Nephron progenitor cell (in vitro differentiated cells): ENCODE measurements at places on chromosomes 12 and 14.

DNA sequence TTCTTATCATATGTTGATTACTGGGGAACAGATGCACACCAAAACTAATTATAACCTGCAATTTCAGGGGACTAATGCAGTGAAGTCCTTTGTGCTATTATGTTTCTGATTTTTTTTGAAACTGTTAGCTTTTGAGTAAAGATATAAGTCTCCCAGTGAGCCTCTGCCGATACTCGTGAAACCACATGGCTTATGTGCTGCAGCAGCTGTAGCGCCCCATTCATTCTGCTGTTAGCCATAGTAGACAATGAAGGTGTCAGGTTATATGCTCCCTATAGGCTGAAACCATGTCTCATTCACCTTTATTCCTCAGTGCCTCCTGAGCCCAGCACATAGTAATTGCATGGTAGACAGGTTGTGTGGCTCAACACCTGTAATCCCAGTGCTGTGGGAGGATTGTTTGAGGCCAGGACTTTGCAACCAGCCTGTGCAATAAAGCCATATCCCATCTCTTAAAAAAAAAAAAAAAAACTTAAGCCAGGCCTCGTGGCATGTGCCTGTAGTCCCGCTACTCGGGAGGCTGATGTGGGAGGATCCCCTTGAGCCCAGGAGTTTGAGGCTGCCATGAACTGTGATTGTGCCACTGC lies 25.0 kb downstream of the GOLGA5 start:
- DNase-seq, result no peak

GRCh38 chr12:85558684-85559083 lies 277.5 kb downstream of the RASSF9 start:
- no peak for DNase-seq

- DNase-seq, result no peak
Measured at GRCh38 chr12:25557830-25558436, 4.8 kb upstream of the LMNTD1 start.

DNA sequence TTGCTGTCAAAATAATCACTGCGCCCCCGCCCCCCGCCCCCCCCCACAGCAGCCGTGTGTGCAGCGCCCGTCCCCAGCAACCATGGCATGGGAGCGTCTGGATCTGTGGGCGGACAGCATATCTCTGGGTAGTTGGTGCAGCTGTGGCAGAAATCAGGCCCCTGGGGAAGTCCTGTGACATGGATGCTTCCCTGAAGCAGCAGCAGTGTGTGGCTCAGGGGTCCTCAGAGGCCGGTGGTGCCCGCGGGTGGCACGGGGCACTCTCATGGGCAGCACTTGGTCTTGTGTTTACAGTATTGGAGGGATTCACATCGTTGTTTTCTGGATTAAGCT lies 19.2 kb downstream of the XRCC3 start:
- DNase-seq, result no peak

DNA sequence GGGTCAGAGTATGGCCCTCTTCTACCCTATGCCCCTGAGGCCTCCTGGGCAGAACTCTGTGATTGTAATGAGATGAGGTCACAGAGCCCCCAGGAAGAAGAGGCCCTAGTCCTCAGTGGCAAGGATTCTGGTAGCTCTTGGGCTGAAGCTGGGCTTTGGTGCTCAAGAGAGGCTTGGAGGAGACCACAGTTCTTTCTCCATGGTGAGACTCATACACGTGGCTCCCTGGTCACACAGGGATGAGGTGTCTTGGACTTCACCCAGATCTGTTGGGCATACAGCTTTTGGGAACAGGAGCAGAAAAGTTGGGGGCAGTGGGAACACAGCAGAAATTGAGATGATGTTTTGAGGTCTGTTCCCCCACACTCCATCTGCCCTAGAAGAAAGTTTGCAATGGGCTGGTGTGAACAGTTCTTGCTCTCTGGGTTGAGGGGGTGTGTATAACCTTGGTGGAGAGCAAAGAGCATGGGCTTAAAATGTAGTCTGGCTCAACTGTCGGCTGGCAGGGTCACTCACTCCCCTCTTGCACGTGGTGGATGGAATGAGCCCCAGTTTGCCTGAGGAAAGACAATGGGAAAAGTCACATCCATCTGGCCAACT lies at the start of gene KRT86:
Gene KRT86 (plus strand): TSS at position 125 of the 600 bp plus-strand sequence. CDS start 27,272 bp downstream, outside the sequence.
- DNase-seq, result no peak

DNA sequence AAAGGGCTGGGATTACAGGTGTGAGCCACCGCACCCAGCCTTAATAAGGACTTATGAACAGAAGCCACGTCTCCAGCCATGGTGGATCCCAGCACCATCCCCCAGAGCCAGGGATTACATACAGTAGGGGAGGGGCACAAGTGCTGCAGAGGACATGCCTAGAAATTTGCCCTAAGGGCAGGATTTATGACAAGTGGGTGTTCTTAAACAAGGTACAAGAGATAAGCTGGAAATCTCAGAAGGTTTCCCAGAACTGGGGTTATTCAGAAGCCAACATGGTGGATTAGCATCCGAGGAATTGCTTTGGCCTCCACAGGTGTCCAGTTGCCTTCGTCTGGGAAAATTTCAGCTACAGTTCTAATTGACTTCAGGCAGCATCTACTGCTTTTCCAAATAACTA lies 114.4 kb upstream of the EGLN3 start:
- no peak for DNase-seq

DNA sequence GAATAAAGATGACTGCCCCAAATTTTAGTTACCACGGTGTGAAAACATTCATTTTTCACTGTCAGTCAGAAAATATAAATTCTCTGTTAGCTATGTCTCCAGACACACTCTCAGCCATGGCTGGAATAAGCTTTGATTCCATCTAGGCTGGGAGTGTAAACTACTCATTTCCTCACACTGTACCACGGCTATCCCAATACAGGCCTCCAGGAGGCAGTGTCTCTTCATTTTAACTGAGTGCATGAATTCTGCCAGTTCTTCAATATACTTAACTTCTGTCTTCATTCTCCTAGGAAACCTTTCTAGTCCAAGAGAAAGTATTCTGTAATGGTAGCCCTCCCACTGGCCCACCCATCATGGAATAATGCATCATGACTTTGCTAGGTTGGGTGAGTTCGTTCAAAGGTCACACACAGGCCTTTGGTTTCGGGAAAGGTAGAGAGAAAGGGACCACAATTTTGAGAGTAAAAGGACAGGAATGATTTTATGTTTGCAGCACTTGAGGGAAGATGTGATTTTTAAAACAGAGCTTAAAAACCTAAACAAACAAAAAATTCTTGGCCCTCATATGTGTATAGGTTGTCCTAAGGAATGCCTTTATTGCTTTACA lies 381.1 kb downstream of the SEC23A start:
- DNase-seq, result peak; percentile 61

DNA sequence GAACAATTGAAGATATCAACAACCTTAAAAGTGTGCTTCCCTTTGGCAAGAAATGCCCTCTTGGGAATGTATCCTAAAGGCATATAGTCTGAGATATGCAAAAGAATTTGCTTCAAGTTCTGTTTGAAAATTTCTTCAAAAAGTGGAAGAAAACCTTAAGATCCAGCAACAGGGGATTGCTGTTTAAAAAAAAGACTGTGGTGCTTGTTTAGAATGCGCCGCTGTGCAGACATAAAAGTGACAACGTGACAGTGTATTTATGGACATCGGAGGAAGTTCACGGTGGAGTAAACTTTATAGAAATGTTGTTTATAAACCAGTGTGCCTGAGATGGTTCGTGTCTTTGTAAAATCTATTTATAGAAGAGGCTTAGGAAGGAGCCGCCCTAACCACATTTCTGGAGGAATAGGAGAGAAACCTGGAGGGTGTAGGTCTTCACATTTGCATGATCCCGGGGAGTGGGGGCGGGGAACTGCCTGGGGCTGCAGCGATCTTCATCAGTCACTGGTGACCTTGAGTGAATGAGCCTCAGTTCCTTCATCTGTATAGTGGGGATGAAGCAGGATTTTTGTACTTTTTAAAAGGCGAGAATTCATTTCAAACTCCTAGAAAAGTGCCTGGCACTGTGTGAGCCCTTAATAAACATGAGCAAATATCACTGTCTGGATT lies 27.5 kb downstream of the ADGRD1 start:
- DNase-seq, result no peak

- no peak for DNase-seq
Measured at GRCh38 chr12:119758722-119759121, 90.8 kb downstream of the PRKAB1 start.

DNA sequence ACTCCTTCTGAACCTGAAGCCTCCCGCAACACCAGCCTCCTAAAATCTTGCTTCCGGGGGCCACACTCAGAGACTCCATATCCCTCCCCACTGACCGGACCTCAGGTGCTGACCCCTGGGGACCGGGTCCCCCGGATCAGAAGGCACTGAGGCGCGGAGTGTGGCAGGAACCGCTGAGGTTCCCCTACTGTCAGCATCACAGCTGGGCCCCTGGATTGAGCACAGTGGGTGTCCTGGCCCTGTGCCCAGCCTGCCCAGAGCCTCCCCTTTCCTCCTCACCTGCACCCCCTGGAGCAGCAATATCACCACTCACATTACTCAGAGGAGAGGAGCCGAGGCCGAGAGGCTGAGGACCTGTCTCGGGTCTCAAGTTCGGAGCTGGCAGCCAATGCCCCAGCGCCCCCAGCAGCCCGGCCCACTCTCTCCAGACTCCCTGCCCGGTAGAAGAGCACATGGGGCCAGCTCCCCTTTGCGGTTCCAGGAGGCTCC lies 101.2 kb upstream of the EIF5 start:
- DNase-seq, result no peak

GRCh38 chr14:66152302-66152701 lies 333.9 kb upstream of the CCDC196 start:
- no peak for DNase-seq

- no peak for DNase-seq
Measured at GRCh38 chr12:121538699-121539061, 42.1 kb downstream of the KDM2B start.

DNA sequence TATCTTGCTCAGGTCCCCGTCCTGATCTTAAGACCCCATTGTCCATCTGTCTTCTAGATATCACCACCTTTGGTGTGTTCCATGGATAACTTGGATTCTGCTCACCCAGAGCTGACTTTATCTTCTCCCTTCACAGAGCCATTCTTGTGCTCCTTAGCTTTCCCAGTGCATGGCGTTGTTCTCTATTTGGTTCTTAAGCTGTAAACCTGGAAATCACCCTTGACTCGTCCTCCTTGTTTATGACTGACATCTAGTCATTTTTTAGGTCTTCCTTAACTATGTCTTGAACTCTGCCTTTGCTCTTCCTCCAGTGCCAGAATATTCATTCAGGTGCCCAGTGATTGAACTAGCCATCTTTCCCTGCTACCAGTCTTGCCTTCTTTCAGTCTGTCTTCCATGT lies 11.7 kb downstream of the STK38L start:
- DNase-seq, result no peak

GRCh38 chr12:71303199-71303598 lies 136.4 kb upstream of the LGR5 start:
- DNase-seq, result no peak

DNA sequence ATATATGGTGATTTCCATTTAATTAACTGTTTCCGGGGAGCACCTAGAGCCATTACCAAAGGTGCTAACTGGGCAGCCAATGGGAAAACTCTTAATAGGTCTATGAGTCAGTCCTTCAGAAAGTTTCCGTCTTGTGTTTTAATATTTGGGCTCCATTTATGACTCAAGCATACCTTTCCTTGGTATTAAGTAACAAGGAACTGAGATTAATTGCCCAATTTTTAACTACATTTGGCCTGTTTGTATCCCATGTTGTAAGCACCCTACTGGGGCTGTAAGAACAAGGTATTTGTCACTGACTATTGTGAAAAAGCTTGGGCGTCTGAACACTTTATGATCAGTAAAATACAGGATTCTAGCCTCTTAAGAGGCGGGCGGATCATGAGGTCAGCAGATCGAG lies 62.8 kb upstream of the FOXN3 start:
- no peak for DNase-seq

DNA sequence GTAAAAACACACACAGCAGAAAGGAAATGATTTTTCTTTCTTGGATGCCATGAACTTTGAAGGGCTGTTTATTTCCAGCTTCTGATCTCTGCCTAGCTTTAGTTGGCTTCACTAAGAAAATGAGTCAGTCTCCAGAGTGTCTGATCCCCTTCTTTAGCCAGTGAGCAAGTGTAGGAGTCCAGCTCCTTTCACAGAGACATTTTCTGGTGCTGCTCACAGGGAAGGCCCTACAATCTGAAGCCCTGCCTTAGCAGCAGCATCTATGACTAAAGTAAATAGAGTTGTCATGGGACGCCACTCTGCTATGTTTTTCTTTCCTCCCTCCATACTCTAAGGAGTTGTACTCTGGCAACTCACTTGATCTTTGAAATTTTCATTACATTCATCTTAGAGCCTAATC lies 103.5 kb downstream of the RPAP3 start:
- no peak for DNase-seq

DNA sequence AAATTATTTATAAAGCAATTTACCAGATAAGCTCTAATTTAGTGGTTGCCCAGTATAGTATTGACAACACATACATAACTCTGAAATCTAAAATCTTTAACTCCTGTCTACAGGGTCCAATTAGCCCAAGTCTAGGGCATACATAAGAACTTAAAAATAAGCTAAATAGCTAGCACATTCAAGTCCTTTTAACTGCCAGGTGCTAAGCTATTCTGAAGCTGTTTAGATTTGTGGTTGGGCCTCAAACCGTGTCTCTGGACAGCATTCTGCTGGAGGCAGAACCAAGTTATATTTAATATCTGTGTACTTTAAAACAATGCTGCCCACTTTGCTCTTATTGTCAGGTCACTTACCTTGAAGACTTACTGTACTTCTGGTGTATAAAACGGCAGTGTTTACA lies 19.0 kb downstream of the RPS6KA5 start:
- no peak for DNase-seq

- DNase-seq, result no peak
Measured at GRCh38 chr12:77070382-77070781, 5.0 kb upstream of the E2F7 start.

GRCh38 chr12:116969615-116970585 lies 59.1 kb downstream of the FBXW8 start:
- DNase-seq, result no peak

- DNase-seq, result no peak
Measured at GRCh38 chr12:21892341-21892740, 48.9 kb downstream of the ABCC9 start.

DNA sequence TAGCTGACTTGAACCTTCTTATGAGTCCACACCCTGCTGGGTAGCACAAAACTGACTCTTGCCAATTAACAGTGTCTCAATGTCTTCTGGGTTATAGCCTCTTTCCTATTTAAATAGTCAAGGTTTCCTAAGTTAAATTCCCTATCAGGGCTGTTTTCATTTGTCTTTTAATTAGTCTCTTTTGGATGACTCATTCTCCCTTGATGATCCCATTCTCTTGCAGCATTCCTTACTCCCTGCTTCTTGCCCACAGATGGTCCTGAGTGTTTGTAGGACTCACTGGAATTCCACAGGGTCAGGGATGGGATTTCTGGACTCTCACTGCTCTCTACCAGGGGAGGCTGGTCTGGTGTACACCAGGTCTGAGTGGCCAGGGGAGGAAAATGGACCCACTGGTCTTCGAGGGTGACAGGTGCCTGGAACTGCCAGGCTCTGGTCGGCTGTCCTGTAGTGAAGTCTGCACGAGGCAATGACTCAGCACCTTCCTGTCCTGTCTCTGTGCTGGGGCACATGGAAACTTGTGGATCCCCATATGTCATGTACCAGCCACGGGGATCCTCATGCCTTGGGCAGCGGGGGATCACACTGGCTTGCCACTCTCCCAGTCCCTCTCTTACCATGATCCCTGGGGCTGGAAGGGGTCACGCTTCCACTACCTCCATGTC lies 236.5 kb upstream of the PELI2 start:
- DNase-seq, result no peak
